ENCODE measurements at places on chromosomes 11 and 22. TPM values are rescaled to one million over a fixed set of nuclear protein-coding genes. Genes with fewer than 3 reads are reported as not detected.

OR5A1 gene
- total RNA-seq = 1.3 TPM

TRIM48 gene
- total RNA-seq = not detected

GRCh38 chr11:36394056-36394455, 98.0 kb downstream of the PRR5L start:
- no peak overlapping the region for H3K27ac ChIP-seq
- H3K4me3 ChIP-seq = no peak overlapping the region
- DNase-seq = no peak
- H3K27me3 ChIP-seq = no peaks in the 10 kb centered on the region
- H3K36me3 ChIP-seq = no peaks in the 10 kb centered on the region

DNA sequence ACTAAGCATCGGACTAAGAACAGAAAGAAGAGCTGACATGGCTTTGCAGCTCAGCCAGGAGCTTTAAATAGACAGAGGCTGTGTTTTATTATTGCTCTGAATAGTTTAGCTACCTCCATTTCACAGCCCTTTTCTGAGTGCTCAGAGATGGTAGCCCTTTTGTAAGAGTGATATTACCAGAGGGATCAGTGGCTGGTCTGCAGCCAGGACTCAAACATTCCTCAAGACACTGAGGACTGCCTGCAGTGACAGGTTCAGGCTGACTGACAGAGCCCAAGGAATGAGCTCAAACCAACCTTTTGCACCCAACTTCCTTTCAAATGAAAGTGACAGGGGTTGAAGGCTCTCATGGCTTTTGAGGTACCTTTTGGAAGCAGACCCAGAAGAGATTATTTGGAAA, 189.0 kb downstream of the DDX10 start:
- DNase-seq = no peak
- no peak overlapping the region for H3K27ac ChIP-seq
- no peak overlapping the region for H3K4me3 ChIP-seq

EML3 gene
- total RNA-seq = 57.8 TPM

- no peaks in the 10 kb centered on the region for H3K4me1 ChIP-seq
- no peak for DNase-seq
- no peaks in the 10 kb centered on the region for H3K27me3 ChIP-seq
- H3K36me3 ChIP-seq = no peaks in the 10 kb centered on the region
- H3K27ac ChIP-seq = no peak overlapping the region
These were observed 12.6 kb upstream of the UPB1 start for GRCh38 chr22:24482575-24482974.

- H3K36me3 ChIP-seq = no peaks in the 10 kb centered on the region
- no peak overlapping the region for H3K4me3 ChIP-seq
- peak; percentile 12 for DNase-seq
- H3K27me3 ChIP-seq = no peaks in the 10 kb centered on the region
These were observed 5.2 kb downstream of the BET1L start for GRCh38 chr11:201966-202365.

- no peak overlapping the region for H3K27ac ChIP-seq
- H3K27me3 ChIP-seq = no peaks in the 10 kb centered on the region
- H3K36me3 ChIP-seq = no peaks in the 10 kb centered on the region
- no peak overlapping the region for H3K4me3 ChIP-seq
- no peaks in the 10 kb centered on the region for H3K4me1 ChIP-seq
- DNase-seq = no peak
These were observed 214.4 kb downstream of the ETS1 start for GRCh38 chr11:128372977-128373376.

DNA sequence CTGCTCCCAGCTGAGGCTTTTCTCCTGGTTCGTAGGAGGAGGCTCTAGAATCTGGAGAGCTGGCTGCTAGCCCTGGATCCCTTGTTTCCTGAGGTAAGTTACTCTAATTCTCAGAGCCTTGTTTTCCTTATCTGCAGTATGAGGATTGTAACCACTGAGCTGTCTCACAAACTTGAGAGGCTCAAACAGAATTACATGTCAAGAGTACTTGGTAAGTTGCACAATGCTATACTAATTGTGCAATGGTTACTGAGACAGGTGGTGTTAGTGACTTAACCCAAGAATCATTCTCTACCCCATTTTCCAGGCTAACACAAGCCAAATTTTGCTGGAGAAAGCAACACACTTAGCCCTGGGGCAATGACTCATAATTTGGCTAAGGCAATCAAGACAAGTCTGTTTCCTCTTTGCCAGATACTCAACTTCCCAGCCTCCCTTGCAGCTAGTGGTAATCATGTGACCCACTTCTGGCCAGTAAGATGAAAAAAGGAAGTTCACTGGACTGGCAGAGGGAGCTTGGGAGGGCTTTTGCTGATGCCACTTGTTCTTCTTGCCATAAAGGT, 348.0 kb downstream of the TENM4 start:
- H3K27ac ChIP-seq = no peak overlapping the region
- H3K27me3 ChIP-seq = no peaks in the 10 kb centered on the region

Measured in testis (tissue), 5 donors.